Stimulated activated CD4-positive, alpha-beta T cell treated with anti-CD3 and anti-CD28 coated beads, Interleukin-12 subunit alpha, Interleukin-12 subunit beta, amount 100 ng/mL, for 24 hours (primary cell): ENCODE measurements at places on chromosomes 11 and 22.
A peak's percentile ranks its signal among the peaks of the same experiment; 100 is the strongest.

DNA sequence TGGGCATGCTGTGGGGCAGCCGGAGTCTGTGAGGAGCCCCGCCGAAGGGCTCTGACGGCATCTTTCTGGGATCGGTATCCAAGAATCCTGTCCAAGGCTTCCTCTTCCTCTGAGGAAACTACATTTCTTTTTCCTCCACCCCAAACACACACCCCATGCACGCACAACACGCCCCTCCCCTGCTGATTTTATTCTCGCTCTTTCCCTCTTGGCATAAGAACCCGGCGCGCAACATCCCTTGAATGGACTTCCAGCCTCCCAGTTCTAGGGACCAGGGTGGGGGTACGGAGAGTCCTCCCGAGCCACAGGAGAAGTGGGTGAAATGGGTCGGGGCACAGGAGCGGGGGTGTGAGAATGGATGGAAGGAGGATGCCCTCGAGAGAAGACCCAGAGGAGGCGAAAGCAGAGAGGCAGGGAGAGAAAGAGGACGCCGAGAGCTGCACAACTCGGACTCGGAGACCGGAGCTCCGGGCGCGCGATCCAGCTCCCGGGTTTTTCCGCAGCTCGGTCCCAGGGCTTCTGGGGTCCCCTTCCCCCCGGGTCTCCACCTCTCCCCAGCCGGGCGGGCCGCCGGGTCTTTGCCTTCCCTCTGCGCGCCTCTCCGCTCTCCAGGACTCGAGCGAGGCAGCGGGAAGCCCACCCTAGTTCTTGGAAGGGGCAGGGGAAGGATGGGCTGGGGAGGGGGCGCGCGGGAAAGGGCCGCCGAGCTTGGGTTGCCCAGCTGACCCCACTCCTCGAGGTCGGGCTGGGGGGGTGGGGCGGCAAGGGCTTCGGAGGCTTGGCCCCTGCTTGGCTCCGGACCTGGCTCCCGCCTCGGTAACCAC is 1.5 kb upstream of the LARGE1 start:
- no peak for DNase-seq

DNA sequence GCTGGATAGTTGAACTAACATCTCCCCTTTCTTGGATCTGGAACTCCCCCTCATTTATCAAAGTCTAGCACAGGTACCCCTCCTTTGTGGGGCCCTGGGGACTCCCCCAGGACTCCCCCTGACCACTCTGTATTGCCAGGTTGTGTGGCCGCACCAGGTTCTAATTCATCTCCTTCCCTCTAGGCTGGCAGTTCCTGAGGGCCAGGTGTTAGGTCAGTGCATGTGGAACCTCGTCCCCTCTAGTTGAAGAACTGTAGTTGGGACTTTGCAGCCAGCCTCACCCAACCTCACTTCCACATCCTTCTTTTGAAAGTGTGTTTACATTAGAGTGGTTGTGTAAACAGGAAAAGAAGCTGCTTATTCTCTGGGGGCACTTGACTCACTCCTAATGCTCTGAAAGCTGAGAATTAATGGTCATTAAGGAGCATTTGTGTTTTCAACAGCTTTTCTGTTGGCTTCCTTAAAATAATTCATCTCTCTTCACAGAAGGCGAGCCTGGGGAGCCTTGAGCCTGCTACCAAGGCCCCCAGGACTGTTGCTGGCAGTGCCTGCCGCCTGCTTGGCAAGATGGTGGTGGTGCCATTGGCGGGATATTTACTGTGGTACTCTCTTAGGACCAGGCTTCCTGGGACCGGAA is 11.8 kb downstream of the UPB1 start:
- no peak for DNase-seq

- no peak for DNase-seq
Observed at GRCh38 chr11:47161134-47161854, 15.4 kb downstream of the ARFGAP2 start.

DNA sequence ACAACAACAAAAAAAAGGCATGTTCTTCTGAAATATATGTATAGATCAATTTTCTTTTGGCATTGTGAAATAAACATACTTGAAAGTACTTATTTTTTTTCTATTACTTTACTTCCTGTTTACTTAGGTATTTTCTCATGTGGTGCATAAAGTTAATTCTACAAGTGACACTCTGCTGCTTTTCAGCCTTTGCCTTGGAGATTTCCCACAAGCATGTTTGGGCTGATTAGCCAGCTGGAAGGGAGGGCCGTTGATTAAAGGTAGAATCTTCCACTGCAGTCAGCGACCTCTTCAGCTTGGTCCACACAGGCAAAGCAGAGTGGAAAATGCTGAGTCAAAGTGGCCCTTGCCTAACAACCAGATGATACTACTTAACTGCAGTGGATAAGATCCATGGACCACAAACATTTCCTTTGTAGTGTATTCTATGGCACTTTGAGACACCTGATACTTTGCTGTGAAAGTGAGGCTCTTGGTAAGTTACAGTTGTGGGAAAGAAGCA is 176.0 kb downstream of the ARHGAP42 start:
- DNase-seq, result no peak

DNA sequence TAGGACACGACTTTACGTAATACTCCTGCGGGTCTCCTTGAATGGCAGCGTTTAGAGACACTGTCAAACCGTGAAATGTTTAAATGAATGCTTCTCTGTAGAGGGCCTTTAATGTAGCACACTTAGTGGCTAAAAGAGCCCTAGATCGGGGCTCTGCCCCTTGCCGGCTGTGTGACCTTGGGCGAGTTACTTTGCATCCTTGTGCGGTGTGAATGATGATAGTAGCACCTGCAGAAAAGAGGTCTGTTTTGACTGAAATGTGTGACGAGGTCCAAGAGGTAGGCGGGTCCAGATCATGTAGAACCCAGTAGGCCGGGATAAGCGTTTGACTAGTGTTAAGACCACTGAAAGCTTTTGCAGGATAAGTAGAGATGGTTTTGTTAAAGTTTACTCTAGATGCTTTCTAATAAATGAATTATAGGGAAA is 866 bp downstream of the MED17 start:
- DNase-seq, result no peak

- peak; percentile 47 for DNase-seq
Observed at GRCh38 chr11:65551572-65552387, 6.4 kb downstream of the LTBP3 start.
